ENCODE measurements at places on chromosomes 11 and 22.
A peak's percentile ranks its signal among the peaks of the same experiment; 100 is the strongest.

DNA sequence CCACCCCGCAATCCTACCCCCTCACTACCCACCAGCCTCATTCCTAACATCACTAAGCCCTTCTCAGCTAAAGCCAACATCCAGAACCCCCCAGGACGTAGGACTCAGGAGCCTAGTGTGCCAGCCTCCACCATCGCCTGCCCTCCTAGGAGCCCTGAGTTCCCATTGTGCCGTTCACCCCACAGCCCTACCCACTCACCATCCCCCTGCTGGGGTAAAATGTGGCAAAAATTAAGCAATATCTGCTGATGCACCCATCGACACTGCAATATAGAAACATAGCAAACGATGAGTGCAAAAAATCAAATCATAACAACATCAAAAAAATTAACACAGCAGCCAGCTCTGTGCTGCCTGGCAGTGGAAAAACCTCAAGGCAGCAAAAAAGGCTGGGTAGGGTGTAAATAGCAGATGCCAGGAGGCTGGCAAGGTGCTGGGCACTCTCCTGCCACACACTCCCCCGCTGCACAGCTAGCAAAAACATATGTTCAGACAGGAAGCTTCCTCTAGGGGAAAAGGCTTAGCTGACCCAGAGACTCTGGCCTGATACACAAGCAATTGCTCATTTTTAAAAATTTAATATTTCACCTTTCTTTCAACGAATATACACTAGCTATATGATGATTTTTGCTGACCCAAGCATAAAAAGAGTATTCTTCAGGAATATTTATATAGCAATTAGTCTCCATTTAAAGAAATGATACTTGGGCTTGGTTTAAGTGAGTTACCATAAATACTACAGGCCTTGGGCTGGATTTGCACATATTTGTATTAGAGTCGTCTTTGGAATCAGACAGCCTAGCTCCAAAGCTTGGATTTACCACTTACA, 33.8 kb downstream of the PRDM10 start:
- no peak for DNase-seq

- DNase-seq: peak; percentile 60
Observed at GRCh38 chr11:12764187-12764914, 90.1 kb downstream of the TEAD1 start.

- DNase-seq: no peak
Observed at GRCh38 chr11:68367252-68367651, 54.9 kb downstream of the LRP5 start.

DNA sequence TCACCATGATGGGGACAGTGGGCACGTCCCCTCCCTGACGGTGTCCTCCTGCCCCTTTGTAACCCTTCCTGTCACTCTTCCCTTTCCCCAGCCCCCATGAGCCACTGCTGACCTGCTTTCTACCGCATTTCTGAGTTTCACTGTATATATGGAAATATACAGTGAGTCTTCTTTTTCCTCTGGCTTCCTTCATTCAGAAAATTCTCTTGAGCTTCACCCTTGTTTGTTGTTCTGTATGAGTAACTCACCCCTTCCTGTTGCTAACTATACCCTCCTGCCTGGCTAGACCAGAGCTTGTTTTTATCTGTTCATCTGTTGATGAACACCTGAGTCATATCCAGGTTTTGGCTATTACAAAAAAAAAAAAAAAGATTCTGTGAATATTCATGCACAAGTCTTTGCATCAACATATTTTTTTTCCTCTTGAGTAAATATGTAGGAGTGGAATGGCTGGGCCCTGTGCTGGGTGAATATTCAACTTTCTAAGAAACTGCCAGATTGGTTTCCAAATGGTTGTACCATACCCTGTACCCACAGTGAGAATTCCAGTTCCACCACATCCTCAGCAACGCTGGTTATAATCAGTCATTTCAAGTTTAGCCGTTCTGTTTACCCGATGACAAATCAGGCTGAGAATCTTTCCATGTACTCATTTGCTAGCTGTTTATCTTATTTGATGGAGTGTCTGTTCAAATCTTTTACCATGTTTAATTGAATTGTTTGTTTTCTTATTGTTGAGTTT, 62.0 kb downstream of the IGF2 start:
- DNase-seq: peak; percentile 61

- DNase-seq: no peak
Observed at GRCh38 chr11:44608991-44609782, 43.7 kb downstream of the CD82 start.

Measured in choroid plexus epithelial cell (primary cell).